ENCODE measurements at places on chromosomes 5 and 9. TPM values are rescaled to one million over a fixed set of nuclear protein-coding genes. Genes with fewer than 3 reads are reported as not detected.
A peak's percentile ranks its signal among the peaks of the same experiment; 100 is the strongest.

- peak; percentile 39 for DNase-seq
Observed at GRCh38 chr5:79236970-79237739, 1.2 kb downstream of the JMY start.

DNA sequence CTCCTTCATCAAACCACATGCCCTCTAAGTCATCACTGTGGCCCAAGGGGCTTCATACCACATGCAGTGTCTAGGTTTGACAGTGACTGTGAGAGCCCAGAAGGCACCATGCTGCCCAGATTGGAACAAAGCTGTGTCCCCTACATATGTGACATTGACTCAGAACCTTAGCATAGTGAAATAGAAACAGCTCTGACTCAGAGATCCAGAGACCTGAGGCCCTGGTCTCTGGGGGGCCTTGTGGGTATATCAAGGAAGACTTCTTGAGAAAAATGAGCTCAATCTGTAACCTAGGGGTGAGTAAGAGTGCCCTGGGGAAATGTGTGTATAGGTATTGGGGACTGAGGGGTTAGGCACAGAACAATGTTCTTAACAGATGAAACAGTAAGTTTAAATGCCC, 7.1 kb upstream of the ENTREP1 start:
- no peak for DNase-seq

DNA sequence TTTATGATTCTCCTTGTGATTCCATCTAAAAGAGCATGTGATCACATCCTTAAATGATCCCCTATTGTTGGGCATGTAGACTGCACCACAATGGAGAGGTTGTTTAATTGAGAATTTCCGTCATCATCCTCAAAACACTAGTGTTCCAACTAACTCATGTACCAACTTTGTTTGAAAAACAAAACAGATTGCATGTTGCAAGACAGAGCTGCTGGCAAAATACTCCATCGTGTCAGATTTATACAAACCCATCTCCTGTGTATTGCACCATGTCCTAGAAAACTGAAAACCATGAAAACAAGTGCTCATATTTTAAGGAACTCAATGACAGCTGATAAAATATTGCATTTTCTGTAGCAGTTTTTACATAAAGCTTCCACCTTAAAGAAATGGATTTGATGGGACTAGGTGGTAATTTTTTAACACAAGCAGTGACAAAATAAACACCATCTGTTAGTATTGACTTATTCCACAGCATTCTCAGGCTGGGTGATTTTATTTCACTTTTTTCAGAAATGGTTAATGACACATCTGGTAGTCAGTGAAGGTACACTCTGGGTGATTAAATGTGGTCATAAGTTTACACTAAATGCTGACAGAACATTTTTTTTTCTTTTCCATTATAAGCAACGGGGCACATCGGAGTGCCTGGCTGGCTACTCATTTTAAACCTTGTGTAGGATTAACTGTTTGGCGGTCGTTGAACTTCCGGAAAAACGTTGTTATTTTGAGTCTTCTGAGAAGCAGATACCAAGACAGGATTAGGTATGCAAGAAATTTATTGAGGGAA, 602.9 kb upstream of the WWC1 start:
- no peak for DNase-seq

GRCh38 chr5:174750711-174751110, 26.3 kb downstream of the MSX2 start:
- DNase-seq = no peak

SLC6A18 gene
- not detected for total RNA-seq

DNA sequence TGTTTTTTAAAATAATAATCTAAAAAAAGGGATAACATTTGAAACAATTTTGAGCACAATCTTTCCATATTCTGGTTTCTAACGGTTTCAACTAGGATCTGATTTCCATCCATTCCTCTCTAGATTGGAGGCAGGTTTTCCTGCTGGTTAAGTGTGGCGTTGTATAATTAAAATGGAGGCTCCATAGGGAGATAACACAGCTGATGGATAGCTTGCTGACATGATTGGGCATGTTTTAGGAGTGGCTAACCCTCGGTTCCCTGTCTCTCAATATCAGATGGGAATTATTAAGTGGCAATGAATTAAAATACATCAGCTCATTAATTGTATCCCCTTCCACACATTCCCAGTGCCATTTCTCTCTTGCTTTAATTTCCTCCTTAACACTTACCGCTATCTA, 209.0 kb downstream of the ALDH1A1 start:
- no peak for DNase-seq

Measured in SJSA1 (cell line).